ENCODE measurements at places on chromosomes 1 and 21.

DNA sequence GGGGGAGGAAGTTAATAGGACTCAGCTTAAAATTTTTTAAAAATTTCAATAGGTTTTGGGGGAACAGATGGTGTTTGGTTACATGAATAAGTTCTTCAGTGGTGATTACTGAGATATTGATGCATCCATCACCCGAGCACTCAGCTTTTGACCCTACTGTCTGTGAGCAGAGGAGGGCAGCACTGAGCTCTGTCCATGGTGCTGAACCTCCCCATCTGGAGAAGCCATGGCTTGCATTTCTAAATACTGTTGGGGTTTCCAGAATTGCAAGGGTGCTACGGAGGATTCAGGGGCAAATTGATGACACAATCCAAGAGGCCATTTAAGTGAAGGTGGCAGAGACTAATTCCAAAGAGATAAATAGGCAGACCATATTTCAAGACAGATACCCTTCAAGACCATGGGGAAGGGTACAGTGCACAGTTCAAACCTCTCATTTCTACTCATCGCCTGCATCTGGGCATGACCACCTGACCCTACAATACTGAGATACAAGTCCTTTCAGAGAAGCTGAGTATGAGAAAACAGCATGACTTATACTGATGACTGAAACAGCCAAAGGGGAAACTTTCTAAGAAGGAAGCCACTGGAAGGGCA, 17.2 kb downstream of the SYT2 start:
- peak; percentile 57 for DNase-seq

DNA sequence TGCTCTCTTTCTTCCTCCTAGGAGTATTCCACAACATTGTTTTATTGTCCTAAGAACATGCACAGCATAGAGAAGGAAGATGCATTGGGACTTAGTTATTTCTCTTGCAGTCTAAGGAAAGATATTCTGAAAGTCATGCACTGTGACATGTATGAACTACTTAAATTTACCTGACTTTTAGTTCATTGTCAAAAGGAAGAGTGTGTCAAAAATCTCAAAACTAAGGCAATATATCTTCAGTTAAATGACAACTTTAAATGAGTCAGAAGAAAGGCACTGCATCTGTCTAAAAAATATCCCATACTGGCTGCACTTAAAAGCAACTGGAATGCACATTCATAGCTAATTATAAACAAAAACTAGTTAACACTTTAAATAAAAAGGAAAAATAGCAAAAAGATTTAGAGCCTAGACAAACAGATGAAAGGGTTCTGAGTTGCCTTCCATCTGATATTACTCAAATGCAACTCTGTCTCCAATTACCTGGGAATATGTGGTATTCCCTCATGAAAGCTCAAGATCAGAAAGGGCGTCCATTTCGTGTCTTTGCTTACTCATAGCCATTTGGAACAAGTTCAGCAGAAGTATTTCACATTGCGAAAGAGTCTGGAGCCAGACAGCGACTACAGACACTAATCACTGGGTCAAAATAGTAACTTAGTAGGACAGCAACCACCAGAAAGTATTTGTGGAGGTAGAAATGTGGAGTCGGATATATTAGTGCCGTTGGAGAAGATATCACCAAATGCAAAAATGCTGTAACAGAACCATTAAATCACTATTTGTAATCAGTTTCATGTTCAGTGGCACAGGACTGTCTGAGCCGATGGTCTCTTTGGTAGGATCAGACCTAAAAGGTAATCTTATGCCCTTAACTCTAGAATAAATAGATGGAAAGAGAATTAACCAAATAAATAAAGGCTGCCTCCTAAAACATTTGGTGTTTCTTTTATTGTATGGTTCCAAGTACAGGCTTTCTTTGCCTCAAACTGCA, 225.7 kb downstream of the GREM2 start:
- DNase-seq = no peak

DNA sequence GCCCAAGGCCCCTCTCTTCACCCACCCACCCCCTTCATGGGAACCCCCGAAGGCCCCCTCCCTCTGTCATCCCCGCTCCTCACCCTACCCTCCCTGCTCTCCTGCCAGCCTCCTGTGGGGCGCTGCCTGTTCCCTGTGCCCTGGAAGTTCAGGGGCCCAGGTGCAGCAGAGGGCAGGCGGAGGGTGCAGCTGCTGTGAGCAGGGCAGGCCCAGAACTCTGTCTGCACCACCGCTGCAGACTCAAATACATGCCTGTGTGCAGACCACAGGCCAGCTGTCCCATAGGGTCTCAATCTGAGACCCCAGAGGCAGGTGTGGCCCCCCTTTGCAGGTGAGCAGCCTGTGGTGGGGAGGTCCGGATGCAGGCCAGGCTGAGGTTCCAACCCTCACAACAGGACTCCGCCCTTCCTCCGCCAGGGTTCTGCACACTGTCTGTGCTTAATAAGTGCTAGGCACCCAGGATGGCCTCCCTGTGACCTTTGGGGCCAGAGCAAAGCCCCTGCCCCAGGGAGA, 62.5 kb downstream of the WNT9A start:
- DNase-seq = no peak

DNA sequence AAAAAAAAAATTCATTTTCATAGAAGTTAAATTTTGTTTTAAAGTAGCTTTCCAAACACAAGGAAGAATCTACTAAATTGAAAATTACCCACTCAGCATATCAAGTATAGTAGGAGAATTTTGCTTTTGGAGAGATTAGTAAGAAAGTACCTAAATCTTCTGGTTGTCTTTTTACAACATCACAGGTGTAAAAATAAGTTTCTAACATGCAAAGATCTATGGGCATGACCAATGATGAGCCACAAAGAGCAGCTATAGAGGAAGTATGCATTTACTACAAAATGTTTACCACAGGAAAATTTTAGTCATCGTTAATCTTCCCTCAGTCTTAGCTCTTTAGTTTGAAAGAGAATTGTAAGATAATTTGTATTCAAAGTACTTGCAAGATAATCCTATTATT, 28.1 kb downstream of the ANGPTL3 start:
- DNase-seq = no peak

DNA sequence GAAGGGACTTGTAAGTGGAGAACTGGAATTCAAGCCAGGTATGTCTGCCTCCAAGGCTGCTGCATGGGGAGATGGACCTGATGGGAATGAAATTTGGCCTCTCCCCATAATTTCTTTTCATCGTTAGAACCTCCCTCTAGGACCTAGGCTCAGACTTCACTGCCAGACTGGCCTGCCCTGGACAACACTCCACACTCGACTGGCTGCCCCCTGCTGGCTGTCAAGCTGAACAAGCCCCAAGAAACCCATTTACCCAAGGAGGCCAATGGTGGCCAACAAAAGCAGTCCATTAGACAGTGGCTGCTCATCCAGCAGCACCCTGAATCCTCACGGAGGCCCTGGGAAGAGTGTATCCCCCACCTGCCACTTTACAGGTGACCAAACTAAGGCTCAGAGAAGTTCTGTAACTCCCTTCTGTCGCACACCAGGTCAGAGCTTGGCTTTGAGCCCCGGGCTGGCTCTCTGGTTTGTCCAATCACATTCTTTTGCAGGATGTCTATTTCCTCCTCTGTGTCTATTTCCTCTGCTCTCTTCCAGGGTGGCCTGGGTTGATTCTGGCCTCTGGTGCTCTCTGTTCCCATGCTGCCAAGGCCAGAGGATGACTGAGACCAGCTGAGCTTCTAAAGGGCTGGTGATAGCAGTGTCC, 3.8 kb downstream of the RNF186 start:
- peak; percentile 34 for DNase-seq

DNA sequence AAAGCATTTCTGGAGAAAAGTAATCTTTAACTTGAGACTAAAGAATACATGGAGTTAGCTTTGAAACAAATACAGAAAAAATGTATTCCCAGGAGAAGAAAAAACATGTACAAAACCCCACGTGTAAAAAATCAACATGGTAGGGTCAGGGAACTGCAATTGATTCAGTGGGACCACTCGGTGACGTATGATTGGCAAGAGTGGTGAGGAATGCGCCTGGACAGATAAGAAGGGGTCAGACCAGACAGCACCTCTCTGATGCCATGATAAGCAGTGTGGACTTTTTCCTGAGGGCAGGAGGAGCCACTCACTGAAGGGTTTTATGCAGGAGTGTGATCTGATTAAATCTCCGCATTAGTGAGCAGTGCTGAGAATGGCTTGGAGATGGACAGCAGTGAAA, 142.5 kb downstream of the DAB1 start:
- no peak for DNase-seq

All from effector CD4-positive, alpha-beta T cell (primary cell).